ENCODE measurements at places on chromosomes 6 and 20. TPM values are rescaled to one million over a fixed set of nuclear protein-coding genes. Genes with fewer than 3 reads are reported as not detected.

The PRKN gene
- total RNA-seq = 3.2 TPM

DNA sequence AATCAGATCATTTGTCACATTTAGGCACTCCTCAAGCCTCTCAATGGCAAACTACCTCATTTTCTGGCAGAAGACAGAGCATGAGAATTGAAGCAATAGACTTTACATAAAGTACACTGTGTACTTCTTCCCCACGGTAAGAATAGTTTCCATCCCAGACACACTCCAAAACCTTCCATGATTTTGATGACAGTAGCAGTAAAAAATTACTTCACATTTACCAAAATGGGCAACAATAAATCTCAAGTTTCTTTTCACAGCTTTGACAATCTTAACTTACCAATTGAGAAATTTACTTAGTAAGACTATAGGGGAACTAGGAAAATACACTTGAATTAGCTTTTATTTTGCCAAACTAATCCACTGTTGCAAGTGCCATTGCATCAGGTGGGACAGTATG lies 353.8 kb downstream of the HAO1 start:
- DNase-seq = no peak

The SLC25A27 gene
- total RNA-seq = 8.4 TPM

The LRRN4 gene
- total RNA-seq = not detected

- DNase-seq = no peak
Measured at GRCh38 chr20:46810448-46811223, 84.0 kb upstream of the EYA2 start.

DNA sequence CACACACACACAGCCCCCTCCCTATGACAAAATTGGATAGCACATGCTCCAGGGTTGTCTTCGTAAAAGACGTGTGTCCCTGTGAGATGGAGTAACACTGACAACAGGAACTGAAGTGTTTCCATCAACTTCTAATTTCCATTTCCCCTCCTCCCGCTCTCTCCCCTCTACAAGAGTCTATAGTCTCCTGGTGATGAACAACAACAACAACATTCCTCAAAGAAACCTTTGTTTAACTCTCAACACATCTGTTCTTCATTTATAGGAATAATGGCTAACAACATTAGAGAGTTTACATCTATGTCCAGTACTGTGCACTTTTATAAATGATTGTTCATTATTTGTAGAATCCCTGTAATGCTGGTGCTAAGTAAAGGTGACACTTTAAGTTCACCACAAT lies 205.8 kb upstream of the SSTR4 start:
- no peak for DNase-seq

GRCh38 chr6:161507375-161507774 lies 233.5 kb upstream of the AGPAT4 start:
- no peak for DNase-seq

GRCh38 chr20:34526466-34526865 lies 10.2 kb downstream of the DYNLRB1 start:
- no peak for DNase-seq

The DPPA5 gene
- not detected for total RNA-seq
